ENCODE measurements at places on chromosomes 11 and 22.

- no peak for DNase-seq
Observed at GRCh38 chr11:6406370-6406769, 12.5 kb downstream of the APBB1 start.

- DNase-seq: no peak
Observed at GRCh38 chr11:130085671-130086290, 16.1 kb downstream of the APLP2 start.

DNA sequence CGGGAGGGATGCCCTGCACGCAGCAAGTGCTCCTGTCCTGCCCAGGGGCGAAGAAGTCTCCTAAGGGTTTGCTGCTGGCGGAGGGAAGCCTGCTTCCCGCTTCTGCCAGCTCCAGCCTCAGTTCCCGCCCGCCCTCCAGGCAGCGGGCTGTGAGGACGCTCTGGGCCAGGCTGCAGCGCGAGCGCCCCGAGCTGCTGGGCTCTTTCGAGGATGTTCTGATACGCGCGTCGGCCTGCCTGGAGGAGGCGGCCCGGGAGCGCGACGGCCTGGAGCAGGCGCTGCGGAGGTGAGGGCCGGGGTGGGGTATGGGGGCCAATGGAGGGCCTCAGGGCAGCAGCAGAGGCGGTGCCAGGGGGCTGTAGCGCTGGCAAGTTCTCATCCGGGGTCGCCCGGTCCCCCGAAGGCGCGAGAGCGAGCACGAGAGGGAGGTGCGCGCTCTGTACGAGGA, 2.2 kb downstream of the CRACR2B start:
- no peak for DNase-seq

GRCh38 chr11:19679952-19680828, 32.4 kb upstream of the NAV2 start:
- DNase-seq: no peak

DNA sequence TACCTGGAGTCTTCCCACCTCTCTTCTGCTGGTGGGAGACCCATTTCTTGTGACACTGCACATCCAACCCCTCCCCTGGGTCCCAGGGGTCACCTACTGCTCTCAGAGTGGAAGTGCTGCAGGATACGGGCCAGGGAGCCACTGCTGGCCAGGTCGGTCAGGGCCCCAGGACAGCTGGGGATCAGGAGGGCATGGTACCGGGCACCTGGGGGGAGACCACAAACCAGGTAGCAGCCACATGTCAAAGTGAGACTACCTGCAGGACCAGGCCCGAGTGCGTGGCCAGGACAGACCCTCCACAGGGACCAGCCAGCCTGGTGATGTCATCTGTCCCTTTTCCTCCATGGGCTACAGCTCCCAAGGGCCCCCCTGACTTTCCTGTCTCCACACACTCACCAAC, 3.9 kb downstream of the GATD1 start:
- DNase-seq: no peak

GRCh38 chr11:2717561-2718325, 17.9 kb upstream of the KCNQ1OT1 start:
- DNase-seq: no peak

- DNase-seq: no peak
Observed at GRCh38 chr22:49373289-49373666, 454.4 kb downstream of the BRD1 start.

- DNase-seq: no peak
Observed at GRCh38 chr11:2447253-2447950, 2.6 kb downstream of the KCNQ1 start.

- DNase-seq: no peak
Observed at GRCh38 chr22:24310969-24311368, 40.3 kb downstream of the SPECC1L start.

DNA sequence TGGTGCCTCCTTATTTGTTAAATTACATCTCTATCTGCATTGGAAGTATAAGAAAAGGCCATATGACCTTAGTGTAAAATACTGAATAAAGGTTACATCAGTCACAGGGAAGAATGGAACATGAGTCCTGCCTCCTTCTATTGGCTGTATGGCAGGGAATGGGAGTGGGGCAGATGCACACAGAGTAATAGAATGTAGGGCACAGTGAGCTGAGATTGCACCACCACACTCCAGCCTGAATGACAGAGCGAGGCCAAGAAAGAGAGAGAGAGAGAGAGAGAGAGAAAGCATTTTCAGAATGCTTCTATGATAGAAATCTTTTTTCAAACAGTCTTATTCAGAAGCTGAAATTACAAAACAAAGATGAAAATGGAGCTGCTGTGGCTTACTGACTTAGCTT, 58.8 kb downstream of the SLN start:
- DNase-seq: no peak

DNA sequence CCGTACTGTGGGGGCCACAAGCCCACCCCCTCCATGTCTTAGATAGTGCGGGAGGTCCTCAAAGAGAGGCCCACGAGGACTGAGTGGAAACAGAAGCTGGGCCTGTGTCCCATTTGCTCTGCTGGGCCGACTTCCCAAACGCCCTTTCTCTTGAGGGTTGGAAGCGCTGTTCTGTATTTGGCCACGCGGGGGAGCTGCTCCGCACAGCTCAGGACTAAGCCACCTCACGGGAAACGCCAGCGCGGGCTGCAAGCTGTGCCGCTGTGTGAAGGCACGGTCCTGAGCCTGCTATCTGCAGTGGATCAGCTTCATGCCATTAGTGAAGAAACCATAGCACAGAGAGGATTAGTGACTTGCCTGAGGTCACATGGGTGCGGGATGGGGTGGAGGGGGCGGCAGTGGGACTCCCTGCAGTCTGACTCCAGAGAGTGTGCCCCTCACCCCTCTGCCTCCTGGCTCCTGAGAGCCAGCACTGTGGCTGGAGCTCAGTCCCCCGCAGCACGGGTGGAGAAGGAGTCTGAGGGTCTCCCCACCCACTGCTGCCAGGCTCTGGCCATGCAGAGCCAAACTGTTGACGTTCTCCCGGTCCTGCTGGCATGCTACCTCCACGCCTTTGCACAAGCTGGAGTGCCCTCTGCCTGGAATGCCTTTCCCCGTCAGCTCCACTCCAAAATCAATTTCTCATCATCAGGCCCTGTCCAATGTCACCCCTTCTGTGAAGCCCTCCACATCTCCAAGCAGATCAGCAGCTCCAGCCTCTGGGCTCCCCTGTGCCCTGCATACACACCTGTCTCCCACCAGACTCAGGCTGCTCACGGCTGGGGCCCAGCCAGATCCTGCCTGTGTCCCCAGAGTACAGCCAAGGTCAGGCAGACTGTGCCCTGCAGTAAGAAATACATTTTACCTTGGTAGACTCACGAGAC, 51.5 kb upstream of the LRRC32 start:
- DNase-seq: peak; percentile 67

GRCh38 chr11:10731064-10731680, 19.9 kb upstream of the CTR9 start:
- no peak for DNase-seq

DNA sequence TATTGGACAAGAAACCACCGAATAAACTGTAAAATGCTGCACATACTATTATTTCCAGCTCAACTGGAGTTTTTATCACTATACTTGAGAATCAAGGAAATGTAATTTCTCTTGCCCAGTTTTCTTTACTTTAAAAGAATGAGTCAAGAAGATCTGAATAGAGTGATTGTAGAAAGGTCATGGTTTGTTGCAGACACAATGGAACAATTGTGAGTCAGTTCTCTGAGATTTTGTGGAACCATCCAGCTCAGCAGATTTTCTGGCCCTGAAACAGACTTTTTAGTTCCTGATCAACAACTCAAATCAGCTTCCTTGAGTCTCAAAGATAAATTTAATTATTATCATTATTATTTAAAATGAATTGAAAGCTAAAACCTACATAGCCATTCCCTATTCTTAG, 1.3 kb downstream of the TCN1 start:
- DNase-seq: no peak

DNA sequence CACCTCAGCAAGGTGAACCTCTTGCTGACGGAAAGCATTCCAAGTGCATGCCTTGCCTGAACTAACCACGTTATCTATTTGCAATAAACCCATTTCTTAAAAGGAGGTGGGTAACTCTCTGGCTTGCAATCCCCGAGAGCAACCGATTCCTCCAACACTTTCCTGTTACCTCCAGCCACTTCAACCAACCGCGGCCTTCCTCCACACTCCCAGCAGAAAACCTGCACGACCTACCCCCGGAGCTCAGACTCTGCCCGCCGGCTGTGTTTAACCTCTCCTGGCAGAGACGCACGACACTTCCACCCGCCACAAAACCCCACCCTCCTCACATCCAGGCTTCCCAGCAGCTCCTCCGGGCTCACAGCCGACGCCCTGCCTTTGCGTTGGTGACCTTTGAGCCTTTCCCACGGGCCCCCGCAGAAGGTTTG, 708 bp downstream of the SCO2 start:
- no peak for DNase-seq

- peak; percentile 79 for DNase-seq
Observed at GRCh38 chr22:42437488-42438292, 5.5 kb upstream of the NFAM1 start.

DNA sequence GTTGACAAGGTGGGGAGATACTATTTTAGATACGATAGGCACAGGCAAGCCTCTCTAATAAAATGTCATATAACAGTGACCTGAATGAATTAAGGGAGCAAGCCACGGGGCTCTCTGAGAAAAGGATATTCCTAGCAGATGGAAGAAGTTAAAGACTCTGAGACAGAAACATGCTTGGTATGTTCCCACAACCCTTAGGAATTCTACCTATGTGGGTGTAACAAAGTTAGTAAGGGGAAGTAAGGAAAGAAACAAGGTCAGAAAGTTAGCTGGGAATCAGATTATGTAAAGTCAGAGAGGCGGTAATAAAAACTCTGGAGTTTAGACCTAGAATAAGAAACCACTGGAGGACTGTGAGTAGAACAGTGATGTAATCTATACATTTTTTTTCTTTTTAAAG, 59.7 kb upstream of the GDPD4 start:
- DNase-seq: no peak

- no peak for DNase-seq
Observed at GRCh38 chr11:127252321-127252720, 251.8 kb upstream of the KIRREL3 start.

GRCh38 chr11:65206441-65206841, 24.7 kb downstream of the CAPN1 start:
- no peak for DNase-seq

GRCh38 chr22:29187831-29188230, 17.9 kb upstream of the EMID1 start:
- no peak for DNase-seq

DNA sequence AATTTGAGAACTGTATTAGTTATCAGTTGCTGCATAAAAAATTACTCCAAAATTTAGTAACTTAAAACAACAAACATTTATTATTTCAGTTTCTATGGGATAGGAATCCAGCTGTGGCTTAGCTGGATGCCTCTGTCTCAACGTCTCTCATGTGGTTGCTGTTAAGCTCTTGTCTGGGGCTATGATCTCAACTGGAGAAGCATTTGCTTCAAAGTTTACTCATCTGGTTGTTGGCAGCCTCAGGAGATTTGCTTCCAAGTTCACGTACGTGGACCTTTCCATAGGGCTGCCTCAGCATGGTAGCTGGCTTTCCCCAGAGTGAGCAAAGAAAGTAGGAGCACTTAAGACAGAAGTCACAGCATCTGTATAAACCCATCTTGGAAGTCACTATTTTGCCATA, 144.9 kb upstream of the SESN3 start:
- DNase-seq: no peak

GRCh38 chr11:113182288-113182687, 132.1 kb upstream of the TTC12 start:
- DNase-seq: no peak

DNA sequence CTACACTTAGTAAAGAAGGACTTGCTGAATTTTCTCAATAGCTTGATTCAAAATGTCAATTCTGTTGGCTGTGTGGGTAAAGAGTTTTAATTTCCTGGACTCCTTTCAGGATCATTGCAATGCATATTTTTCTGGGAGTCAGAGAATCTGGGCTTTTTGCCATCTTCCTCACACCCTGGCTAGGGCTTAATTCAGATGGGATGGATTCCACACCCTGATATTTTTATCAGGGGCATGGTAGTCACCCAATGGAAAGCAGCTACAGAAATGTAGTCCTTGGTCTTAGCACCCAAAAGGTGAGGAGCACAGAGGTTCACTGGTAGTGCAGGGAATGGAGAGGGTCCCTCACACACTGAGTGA, 79.3 kb downstream of the SGSM3 start:
- no peak for DNase-seq

GRCh38 chr11:65538915-65539743, 14.2 kb downstream of the SCYL1 start:
- no peak for DNase-seq

GRCh38 chr11:120340529-120340928, 4.3 kb downstream of the ARHGEF12 start:
- DNase-seq: no peak

DNA sequence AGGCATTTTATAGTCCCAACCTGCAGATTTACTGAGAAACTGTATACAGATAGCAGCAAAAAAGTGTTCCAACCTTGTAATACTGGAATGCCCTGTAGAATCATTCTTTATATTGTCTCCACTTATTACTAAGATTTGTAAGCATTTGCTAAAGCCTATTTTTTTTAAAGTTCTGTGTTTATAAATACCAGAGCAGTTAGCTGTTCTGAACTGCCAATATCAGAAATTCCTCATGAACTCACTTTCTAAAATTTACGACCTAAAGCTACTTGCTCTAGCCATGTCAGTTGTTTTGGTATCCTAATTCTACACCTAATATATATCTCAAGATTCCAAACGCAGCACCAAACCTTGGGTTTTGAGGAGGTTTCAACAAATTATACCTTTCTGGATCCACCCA, 103.2 kb downstream of the C11orf65 start:
- no peak for DNase-seq

DNA sequence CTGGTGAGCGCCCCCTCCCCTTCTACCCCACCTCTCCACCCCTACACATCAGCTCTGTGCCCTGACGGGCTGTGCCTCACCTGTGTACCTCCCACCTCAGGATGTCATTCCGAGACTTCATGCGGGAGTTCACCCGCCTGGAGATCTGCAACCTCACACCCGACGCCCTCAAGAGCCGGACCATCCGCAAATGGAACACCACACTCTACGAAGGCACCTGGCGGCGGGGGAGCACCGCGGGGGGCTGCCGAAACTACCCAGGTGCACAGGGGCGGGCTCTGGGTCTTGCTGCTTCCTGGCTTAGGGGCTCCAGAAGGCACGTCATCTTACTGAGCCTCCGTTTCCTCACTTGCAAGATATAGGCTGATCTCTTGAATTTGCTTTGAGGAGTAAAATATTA, 6.8 kb downstream of the CAPN1 start:
- no peak for DNase-seq

All from stimulated activated CD4-positive, alpha-beta T cell treated with anti-CD3 and anti-CD28 coated beads, TNF-alpha, amount 100 ng/mL, for 24 hours (primary cell).